ENCODE measurements at places on chromosomes 3 and 15.

- DNase-seq: no peak
These were observed 512.6 kb upstream of the ADAMTS9 start for GRCh38 chr3:65200310-65200970.

GRCh38 chr15:79218588-79219200 lies 63.8 kb upstream of the ANKRD34C start:
- no peak for DNase-seq

DNA sequence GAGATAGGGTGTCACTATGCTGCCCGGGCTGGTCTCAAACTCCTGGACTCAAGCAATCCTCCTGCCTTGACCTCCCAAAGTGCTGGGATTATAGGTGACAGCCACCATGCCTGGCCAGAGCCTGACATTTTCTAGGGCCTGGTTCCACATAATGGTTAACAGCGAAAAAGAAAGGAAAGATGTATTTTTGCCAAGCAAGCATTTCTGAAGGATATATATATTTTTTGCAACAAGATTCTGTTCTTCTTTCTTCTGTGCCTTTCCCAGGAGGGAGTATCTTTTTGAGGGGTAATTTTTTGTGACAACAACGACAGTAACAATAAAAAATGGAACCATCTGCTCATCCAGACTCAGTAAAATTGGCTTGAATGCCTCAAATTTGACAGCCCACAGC lies 8.3 kb upstream of the DNAJA4 start:
- no peak for DNase-seq

GRCh38 chr3:111303760-111304159 lies 232.1 kb downstream of the NECTIN3 start:
- DNase-seq: no peak

- DNase-seq: no peak
These were observed 49.3 kb downstream of the TMEM266 start for GRCh38 chr15:76109046-76109445.

GRCh38 chr3:139454346-139454745 lies 22.0 kb downstream of the RBP2 start:
- no peak for DNase-seq
